ENCODE measurements at places on chromosomes 7 and 10.

GRCh38 chr7:148849393-148850098 is 34.5 kb downstream of the EZH2 start:
- DNase-seq = no peak

DNA sequence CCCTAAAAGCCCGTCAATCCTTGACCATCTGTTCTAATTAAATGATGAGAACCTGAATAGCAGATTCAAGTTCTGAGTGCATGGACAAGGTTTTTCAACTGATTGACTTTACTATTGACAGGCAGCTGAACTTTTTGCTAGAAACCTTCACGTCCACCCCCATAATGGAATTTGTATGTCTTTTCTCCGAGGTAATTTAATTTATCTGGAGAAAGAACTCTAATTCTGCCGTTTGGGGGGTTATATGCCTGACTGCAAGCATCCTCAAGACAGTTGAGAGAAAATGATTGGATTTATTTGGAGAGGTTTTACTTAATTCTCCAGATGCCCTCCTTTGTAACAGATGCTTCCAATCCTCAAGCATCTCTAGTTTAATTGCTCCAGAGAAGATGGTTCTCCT is 1053.4 kb upstream of the AUTS2 start:
- DNase-seq = no peak

GRCh38 chr10:127976286-127976685 is 69.4 kb downstream of the PTPRE start:
- DNase-seq = peak; percentile 96

- DNase-seq = no peak
Observed at GRCh38 chr10:77007834-77008233, 629.8 kb downstream of the KCNMA1 start.

DNA sequence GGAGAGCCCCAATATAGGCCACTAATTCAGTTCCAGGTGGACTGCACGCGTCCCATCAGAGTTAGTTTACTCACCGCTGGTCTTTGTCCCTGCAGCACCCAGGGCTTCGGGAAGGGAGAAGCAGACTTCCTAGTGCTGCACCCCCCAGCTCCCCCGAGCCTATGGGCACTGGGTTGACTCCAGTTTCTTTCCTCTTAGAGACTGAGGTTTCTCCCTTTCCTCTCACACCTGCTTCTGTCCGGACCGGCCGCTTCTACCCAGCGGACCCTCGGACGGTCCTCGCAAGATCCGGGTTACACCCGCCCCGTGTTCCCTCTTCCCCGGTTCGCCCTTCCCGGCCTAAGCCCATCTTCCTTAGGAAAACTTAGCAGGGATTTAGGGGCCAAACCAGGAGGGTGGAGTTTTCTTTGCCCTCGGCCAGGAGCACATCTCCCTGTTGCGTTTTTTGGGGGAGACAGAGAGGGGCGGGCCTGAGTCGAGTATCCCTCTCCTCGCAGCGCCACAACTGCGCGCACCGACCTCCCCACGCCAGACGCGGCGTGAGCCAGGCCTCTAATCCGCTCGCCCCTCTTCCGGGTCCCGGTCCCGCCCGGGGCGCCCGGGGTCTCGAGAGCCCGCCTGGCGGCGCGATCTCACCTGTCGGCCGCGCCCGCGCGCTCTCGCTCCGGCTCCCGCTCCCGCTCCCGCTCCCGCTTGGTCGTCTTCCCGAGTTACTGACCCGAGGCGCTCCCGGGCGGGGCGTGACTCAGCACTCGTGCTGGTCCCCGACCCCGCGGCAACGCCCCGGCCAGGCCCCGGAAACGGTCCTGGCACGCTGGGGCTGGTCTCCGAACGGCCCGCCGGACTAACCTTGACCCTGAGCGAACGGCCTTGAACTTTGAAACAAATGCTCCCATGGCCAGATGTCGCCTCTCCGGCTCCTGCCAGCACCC is at the start of gene AIFM2:
TSS of gene AIFM2 (minus strand) at position 728 of the 932 bp plus-strand sequence. CDS start 8,741 bp downstream, outside the sequence.
- DNase-seq = peak; percentile 19

- no peak for DNase-seq
Observed at GRCh38 chr7:127366680-127367079, 25.8 kb downstream of the ZNF800 start.

- no peak for DNase-seq
Observed at GRCh38 chr10:77810446-77811335, 115.9 kb downstream of the DLG5 start.

- no peak for DNase-seq
Observed at GRCh38 chr7:77482015-77482414, 55.1 kb upstream of the PTPN12 start.

DNA sequence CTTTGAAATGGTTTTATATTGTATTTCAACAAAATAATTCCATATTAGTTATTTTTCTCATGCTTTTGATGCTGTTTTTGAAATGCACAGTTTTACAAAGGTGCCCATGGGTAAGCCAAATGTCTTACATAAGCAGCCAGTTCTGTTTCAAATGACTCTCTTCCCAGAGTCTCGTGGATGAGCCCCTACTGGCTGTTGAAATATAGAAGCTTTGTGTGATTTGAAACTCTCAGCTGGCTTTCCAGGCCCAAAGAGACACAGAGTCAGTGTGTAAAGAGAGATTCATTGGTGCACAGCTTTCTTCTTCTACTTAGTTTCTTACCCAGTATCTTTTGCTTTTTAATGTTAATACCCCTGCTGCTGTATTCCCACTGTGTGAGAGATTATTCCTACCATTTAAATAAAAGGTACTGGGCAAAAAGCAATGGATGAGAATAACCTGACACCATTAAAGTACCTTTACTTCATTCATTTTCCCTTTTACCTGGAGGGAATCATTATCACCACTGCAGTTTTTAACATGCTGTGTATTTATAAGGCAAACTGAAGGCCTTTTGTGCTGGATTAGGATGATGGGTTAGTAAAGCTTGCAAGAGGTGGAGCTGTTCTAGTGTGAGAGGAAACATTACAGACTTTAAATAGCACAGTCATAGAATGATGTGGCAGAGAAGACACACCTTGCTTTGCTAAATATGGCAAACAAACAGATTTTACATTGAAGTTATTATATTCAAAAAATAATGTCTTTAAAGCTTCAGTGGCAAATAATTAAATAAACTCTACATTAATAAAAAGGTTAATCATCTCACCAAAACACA is 415.1 kb downstream of the THSD7A start:
- no peak for DNase-seq

DNA sequence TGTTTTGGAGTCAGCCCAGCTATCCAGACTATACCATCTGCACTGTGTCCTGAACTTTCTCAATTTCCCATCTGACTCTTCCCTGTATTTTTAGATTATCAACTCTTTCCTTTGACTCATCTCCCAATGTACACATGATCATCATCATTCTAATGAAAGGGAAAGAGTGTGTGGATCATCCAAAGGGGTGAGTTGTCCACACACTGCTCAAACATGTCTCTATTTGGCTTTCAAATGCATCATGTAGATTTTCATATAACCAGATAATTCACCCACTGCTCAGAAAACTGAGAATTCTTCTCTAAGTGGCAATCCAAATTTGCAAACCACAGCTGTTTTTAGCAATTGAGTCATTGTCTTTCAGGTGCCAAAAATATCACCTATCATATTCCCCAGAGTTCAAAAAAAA is 190.2 kb upstream of the HPS1 start:
- DNase-seq = no peak

GRCh38 chr10:79097021-79097872 is 28.5 kb downstream of the ZMIZ1 start:
- DNase-seq = no peak

DNA sequence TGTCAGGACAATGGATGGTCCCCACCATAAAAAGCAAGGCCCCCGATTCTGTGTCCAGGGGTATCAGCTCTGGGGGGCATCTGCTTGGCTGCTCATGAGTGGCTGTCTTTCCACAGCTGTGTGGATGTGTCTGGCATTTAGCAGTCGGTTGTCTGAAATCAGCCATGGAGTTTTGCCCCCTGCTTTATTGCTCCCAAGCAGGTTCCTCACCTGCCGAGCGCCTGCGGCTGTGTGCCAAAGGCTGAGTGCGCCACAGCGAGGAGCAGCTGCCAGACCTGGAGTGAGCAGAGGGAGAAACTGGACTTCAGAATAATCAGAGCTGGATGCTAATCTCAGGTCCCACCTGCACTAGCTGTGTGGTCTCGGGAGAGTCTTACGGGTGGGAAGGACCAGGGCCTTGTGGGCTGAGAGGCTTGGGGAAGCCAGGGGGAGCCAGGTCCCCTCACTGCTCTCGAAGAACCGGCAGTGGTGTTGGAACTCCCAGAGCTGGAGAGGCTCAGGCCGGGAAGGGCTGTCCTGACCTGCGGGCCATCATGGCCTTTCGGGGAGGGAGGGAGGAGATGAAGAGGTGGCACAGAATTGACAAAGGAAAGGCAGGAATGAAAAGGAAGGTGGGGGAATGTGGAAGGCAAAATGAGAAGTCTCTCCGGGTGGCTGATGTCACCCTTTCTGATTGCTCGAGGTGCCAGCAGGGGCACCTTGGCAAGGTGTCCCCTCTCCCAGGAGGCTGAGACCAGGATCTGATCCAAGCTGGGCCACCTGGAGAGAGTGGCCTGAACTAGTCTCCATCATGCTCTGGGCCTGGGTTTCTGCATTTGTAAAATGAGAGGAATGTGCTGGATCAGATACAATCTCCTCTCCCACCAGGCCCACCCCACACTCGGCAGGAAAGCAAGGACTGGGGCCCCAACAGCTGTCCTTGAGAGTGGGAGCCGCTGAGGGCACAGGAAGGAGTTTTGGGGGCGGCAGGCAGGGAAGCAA is 30.2 kb upstream of the LEP start:
- no peak for DNase-seq

- DNase-seq = no peak
Observed at GRCh38 chr7:4641091-4641666, 40.9 kb upstream of the FOXK1 start.

- DNase-seq = no peak
Observed at GRCh38 chr10:104304356-104304745, 33.9 kb downstream of the ITPRIP start.

DNA sequence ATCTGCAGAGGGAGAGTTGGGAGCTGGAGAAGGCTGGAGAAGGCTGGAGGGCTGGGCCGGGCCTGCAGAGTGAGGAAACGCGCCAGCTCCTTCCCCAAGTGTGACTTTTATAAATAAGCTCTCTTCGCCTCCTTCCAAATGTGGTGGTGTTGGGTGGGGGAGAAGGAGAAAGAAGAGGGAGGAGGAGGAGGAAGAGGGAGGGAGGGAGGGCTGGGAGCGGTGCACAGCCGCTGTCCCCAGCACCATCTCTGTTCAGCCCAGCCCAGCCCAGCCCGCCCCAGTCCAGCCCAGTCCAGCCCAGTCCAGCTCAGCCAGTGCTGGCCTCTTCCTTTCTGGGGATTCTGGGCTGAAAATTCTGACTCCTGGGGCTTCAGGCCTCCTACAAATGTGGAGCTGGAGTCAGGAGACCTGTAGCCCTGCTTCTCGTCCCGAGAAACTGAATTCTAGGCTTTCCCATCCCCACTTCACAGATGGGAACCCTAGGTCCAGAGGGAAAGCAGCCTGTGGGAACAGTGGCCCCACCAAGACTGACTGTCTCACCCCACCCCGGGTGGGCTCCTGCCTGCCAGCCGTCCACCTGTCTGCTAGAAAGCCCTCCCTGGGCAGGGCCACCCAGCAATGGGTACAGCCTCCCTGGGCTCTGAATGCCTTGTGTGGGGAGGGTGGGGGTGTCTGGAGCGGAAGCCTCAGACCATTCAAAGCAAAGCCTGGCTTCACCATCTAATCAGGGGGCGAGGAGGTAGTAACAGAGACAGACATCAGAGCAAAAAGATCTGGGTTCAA is 2.3 kb downstream of the STX1A start:
- DNase-seq = no peak

DNA sequence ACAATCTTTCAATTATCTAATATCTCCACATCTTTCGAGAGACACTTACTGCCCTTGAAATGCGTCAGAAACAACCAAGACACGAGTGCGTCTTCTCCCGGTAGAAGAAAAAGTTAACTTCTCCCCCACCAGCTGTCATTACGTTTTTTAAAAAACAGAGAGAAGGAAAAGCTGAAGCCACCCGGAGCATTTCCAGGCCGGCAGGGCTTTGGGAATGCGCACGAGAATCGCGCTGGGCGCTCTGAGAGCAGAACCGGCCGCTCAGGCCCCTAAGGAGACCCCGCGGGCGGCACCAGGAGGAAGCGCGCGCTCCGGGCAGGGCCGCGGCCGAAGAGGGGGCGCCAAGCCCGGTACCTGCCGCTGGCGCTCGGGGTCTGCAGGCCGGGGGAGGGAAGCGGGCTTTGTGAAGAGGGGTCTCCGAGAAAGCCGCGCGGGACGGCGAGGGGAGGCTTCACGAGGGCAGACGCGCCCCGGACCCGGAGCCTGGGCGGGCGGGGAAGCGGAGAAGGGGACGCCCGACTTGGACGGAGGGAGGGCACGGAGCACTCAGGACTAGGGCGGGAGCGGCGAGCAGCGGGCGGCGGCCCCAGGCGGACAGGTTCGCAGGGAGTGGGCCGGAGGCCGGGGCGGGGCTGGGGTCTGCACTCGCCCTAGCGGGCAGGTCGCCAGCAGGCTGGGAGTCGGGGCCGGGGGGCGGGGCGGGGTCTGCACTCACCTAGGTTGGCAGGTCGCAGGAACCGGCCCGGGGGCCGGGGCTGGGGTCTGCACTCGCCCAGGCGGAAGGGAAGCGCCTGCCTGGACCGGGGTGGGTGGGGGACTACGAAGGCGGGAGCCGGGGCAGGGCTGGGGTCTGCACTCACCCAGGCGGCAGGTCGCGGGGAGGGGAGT is 932 bp downstream of the ESYT2 start:
- DNase-seq = peak; percentile 33

DNA sequence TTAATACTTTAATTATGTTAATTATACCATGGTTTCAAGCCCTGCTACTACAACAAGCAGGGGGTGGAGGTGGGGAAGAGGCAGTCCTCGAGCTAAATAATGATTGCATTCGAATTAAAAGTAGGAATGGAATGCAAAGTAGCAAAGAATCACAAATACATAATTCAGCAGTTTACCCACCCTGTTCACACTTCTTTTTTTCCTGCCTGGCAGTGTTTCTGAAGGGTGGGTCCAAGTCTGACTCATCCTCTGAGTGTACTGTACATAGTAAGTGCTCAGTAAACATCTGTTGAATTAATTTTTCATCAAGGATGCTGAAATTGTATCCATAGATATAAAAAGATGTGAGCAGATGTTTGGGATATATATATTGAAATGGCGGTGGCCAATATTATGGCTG is 778.8 kb downstream of the LRMDA start:
- DNase-seq = no peak

DNA sequence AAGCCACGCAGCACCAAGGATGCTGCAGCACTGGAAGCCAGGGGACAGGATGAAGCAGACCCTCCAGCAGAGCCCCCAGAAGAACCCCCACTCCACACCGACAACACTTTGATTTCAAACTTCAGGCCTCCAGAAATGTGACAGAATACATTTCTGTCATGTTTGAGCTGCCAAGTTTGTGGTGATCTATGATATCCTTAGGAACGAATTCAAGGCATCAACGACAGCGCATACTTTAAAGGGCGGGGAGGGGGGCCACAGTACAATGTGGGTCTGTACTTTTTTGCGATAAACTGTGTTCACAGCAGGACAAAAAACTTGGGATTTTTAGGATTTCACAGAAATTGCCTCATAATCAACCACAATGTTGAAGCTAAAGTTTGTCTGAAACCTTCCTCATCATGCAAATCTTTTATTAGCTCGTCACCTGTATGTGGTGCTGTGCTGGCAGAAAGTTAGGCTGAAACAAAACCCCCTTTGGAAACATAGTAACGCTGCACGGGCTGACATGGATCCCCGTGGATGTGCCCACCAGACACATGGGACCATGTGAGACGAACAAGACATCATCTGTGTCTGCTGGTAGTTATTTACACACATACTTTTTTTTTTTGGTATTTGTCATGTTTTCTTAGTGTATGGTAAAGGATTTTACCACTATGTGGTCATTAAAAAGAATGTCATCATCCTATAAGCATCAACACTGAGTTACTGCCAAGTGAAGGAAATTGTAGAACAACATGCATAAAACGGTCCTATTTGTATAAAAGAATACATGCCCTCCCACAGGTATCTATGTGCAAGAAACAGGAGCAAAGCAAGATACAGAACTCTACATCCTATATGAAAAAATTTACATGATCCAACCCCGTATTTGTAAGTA is 113.3 kb upstream of the AFAP1L2 start:
- no peak for DNase-seq

Data from brain (organoid and tissue), 16 donors.